ENCODE measurements at places on chromosomes 3 and 15.
A peak's percentile ranks its signal among the peaks of the same experiment; 100 is the strongest.

DNA sequence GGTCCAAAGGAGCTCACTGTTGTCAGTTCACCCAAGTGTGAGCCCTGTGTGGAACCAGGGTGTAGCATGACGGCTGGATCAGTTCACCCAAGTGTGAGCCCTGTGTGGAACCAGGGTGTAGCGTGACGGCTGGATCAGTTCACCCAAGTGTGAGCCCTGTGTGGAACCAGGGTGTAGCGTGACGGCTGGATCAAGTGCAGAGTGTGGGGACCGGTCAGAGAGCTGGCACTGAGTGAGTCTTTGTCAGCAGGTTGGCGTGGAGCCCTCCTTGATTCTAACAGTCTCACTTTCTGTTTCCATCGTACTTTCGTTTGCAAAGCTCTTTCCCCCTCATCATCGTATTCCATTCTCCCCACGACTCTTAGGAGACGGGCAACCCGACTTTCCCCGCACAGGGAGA lies 57.9 kb upstream of the DLG1 start:
- DNase-seq, result no peak

GRCh38 chr3:149089395-149089794 lies 3.1 kb upstream of the HLTF start:
- DNase-seq, result no peak

DNA sequence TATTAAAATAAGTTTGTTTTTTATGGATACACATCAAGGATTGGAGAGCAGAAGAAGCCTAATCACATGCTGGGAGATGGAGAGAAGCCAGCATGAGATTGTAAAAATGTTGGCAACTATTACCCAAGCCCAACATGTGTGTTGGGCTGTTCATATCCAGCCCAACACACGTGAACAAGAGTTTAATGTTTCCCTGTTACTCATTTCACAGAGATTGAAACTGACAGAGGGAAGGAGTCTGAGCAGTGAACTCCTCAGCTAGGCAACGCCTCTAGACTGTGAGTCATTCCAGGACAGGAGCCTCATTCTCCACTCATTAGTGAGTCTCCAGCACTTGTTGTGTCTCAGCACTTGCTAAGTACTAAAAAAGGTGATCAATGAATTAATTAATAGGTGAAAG lies 43.2 kb upstream of the CMSS1 start:
- peak; percentile 79 for DNase-seq

DNA sequence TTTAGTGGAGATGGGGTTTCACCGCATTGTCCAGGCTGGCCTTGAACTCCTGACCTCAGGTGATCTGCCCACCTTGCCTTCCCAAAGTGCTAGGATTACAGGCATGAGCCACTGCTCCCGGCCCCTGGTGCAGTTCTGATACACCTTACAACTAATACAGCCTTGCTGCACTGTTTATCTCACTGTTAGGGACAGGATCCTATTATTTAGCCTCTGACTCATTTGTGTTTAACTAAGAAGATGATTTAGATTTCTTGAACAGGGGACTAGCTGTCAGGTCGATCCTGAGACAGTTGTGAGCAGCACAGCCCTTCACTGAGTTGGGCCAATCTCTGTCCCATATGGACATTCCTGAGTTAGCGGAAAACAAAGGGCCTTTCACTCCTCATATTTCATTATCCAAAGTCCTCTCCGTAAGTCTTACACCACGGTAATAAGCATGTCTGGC lies 19.2 kb downstream of the GYG1 start:
- no peak for DNase-seq

DNA sequence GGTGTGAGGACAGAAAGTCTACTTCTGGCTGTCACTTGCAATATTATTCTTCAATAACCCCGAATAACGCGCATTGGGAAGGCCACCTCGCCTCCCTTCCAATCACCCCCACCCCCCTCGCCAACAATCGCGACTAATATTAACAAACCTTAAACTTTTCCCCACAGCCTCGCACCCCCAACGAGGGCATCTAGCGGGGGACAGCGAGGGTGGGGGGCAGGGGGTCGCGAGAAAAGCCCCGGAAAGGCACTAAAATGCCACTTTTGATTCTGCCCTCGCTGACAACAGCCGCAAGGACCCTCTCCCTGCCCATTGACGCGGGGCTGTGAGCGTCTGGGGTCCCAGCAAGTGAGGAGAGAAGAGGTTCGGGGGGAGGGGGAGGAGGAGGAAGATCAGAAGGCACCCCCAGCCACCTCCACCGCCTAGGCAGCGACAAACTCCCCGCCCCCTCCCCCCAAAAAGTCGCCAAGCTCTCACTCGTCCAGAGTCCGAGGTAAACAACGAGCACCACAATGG lies 868 bp downstream of the SATB1 start:
- DNase-seq, result no peak

DNA sequence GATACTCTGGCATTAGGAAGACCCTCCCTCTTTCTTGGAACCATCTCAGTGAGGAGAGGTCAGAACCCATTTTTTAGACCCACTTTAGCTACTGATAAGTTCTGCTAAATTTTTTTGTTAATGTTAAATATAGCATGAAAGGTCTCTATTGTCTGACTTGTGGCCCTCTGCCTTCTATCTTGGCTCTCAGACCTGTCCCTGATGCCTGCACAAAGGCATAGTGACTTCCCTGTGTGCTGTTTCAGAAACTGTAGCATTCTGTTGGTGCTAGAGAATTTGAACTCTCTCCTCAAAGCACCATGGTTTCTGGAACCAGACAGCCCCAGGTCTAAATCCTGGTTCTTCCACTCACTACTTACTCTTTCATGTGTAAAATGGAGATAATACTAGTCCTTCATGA lies 15.4 kb downstream of the MAPKBP1 start:
- no peak for DNase-seq

- no peak for DNase-seq
These were observed 9.7 kb upstream of the TATDN2 start for GRCh38 chr3:10238345-10239183.

- DNase-seq, result no peak
These were observed 51.9 kb downstream of the SLC41A3 start for GRCh38 chr3:126031981-126032471.

- DNase-seq, result peak; percentile 31
These were observed 17.4 kb upstream of the EHD4 start for GRCh38 chr15:41989573-41990242.

GRCh38 chr3:53680028-53680427 lies 166.2 kb downstream of the CHDH start:
- DNase-seq, result no peak

- no peak for DNase-seq
These were observed 1037.0 kb upstream of the CFAP20DC start for GRCh38 chr3:60086811-60087210.

DNA sequence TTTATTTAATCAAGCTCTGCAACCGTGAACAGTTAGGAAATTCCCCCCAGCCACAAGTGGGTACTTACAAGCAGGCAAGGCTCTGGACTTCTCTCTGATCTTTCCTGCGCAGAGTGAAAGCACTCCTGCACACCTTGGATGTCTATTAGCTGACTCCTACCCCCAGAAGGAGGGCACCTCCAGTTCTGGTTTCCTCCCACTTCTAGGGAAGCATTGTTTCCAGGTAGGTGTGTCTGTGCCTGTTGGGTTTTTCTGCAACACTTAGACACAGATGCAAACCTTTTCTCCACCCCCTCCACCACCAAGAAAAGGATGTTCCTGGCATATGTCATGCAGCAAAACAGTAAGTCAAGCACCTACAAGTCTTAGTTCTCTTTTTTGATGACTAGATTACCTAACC lies at the start of gene ZBED2:
Gene ZBED2, minus strand, starts transcription at position 115 of the 400 bp plus-strand sequence. CDS start 1,145 bp downstream, outside the sequence.
- no peak for DNase-seq

DNA sequence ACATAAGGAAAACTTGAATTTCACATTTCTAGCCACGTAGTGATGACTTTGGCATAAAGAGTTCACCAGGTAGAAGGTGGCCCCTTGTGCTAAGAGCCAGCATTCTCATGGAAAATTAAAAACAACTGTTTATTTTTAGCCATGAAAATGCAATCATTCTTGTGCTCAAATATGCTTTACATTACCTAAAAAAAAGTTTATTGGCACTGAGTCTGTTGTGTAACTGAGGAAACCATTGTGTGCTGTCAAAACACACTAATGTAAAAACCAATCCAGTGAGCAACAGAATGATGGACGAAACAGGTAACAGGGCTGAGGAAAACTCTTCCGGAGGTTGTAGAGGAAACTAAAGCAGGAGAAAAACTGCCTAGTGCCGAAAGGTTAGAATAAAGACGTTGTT lies 287.0 kb upstream of the TMC3 start:
- no peak for DNase-seq

DNA sequence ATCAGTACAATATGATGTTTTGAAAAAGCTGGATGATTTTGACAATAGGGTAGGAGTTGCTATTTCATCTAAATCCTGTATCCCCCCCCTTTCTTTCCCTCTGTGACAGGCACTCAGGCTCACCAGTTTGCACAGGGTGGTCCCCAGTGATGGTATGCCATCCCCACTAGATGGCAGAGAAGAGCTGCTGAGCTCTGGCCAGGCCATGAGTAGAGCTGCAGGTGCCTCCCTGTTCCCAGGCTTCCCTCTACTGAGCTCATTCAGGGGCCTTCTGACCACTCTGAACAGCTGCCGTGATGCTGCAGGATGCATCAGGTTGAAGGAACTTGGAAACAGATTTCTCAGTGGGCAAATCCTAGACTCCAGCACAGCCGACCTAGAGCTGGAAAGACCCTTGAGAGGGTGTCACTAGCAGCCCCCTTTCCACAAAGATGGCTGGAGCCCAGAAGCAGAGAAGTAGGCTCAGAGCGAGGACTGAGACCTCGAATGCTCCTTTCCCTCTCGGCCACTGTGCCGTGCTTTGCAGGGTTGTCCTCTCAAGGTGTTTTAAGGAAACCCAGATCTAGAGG lies 45.1 kb downstream of the EFCAB12 start:
- peak; percentile 11 for DNase-seq

GRCh38 chr15:67130673-67131601 lies 65.5 kb downstream of the SMAD3 start:
- DNase-seq, result no peak

DNA sequence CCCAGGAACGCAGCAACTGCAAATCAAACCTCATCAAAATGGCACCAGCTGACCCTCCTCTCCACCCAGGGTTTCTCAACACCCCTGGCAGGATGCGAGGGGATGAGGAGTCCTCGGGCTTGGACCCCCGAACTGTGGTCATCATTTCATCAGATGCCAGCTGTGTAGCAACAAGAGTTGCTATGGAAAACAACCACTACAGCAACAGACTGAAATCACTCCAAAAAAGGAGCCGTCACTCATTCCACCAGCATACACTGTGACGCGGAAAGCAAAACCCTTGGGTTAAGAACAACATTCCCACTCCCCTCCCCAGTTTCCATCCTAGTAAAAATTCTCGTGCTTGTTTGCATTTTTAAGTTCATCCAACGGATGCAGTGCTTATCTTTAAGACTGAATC lies 40.1 kb downstream of the VGLL4 start:
- DNase-seq, result peak; percentile 64

DNA sequence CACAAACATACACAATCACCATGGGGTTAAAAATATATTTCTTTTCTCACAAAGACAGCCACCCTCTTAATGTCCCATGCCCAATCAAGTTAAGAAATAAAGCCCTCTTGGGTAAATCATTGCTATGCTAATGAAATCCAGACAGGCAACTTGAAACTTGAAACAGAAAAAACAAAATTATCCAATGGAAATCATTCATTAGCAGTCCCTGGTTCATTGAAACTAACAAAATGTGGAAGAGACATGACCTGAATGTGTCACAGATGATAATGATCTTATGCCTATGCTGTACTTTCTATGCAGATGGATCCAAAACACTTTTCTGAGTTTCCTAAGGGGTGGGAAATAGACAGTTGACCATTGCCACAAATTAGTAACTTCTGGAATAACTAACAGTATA lies 983.7 kb downstream of the MCTP2 start:
- DNase-seq, result no peak

DNA sequence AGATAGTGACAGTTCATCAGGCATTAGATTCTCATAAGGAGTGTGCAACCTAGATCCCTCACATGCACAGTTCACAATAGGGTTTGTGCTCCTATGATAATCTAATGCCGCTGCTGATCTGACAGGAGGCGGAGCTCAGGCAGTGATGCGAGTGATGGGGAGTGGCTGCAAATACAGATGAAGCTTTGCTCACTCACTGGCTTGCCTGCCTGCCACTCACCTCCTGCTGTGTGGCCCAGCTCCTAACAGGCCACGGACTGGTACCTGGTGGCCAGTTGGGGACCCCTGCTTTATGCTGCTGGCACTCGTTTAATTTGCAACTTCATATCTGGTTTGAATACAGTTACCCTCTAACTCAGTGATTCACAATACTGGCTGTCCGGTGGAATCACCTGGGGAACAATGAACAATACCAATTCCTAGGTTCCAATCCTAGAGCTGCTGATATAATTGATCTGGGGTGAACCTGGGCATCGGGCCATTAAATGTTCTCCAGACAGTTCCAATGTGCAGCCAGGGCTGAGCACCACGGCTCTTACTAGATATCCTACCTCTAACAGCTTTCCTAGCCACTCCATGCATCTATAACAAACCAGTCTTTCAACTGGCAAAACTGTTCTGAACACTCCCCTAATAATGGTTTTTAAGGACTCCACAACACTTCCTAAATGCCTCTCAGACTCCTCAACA lies 131.4 kb downstream of the ATP1B3 start:
- no peak for DNase-seq

- no peak for DNase-seq
These were observed 224.0 kb downstream of the GREM1 start for GRCh38 chr15:32941823-32942222.

DNA sequence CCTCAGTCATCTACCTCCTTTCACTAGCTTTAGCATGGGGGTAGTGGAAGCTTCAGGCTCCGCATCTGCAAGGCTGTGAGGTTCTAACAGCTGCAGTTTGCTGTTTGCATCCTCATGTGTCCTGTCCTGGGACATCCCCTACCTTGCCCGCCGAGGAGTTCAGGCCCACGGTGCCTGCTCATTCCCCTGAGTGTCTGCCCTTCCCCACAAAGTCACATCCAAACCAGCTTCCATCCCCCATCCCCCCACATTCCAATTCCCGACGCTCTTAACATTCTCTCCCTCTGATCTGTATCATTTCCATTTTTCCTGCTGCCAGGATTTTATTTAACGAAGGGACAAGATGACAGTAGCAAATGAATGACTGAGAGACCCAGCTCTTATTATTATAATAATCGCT lies 43.8 kb downstream of the HRH1 start:
- DNase-seq, result no peak

DNA sequence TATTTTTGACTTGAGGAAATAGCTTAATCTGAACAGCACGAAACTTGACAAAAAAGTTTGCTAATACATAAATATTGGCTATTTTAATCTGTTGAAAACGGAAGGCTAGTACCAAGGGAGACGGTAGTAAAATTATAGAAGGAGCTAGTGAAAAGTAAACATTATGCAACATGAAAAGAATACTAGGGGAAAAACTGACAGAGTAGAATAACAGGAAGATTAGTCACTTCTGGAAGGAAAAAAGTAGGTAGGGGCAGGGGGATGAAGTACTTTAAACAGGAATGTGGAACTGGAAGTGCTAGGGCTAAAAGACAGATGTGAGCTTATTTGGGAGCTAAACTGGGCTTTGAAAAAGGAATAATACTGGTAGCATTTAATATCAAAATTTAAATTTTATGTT lies 60.1 kb downstream of the MBNL1 start:
- no peak for DNase-seq

DNA sequence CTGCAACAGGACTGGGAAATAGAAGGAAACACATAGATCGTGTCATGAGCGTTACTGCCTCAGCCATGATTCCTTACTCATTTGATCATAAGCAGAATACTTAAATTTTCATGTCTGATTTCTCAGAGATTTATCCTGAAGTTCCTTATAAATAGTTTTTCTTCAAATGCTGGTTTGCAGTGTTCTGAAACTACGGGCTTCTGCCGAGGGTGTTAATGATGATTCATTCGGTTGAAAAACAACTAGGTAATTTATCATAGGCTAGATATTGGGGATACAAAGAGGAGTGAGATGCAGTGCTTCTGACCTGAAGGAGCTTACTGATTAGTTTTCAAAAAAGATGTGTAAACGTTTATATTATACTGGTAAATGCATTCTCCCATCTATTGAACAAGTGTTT lies 428.9 kb downstream of the NLGN1 start:
- no peak for DNase-seq

Measured in AG09319 (cell line).